ENCODE measurements at places on chromosomes 6 and 20.

DNA sequence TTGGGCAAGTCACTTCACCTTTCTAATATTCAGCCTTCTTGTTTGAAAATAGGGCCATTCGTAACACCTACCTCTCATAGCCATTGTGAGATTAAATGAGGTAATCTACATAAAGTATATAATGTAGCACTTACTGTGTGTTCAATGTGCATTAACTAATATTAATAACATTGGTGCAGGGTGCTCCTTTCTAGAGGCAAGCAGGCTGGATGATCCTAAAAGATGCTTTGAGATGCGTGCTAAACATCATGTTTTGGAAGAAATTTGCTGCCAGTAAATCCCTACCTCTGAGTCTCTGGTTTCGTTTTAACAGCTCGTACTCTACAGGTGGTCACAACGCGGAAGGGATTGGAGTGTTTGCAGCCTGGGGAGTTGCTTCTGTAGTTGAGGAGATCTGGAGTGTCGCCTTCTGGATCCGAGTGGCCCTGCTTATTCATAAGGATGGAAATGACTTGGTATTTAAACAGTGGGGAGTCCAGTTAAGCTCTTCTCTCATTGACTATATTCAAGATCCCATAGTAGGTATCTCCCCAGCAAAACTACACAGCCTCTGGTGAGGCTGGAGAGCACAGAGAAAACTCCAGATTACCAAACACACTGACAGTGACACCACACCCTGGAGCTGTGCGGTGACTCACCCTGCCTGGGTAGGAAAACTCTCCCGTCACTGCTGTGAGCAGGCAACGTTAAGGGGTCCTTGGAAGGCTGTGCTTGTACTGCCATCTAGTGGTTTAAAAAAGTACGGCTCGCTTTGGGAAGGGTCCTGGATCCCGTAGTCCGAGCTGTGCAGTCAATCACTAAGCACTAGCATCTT, 107.9 kb downstream of the MAP3K7 start:
- DNase-seq, result peak; percentile 71

DNA sequence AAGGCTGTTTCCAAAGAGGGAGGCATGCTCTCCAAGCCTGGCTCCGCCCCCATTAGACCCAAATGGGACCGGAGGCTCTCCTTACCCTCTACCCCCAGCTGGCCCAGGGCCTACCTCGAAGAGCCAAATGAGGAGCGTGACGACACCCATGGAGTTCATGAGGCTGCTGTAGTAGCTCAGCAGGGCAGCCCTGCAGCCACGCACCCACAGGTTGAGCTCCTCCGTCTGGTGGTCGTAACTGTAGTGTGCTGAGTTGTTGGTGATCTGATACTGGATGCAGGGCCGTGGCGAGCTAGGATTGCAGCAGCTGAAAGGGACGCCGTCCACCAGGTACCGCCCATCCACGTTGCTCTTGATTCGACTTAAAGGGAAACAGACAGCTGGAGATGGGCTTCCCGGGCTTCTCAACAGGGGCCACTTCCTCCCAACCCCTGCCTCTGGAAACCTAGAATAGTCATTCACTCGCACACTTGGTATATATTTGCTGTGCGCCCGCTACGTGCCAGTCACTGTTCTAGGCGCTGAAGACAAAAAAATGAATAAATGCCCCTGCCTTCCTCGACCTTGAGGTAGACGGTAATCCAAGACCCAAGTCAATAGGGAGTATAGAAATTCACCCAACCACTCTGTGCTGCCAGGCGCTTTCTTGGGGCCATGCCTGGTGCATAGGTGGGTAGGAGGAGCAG, 18.0 kb downstream of the PRPH2 start:
- no peak for DNase-seq

DNA sequence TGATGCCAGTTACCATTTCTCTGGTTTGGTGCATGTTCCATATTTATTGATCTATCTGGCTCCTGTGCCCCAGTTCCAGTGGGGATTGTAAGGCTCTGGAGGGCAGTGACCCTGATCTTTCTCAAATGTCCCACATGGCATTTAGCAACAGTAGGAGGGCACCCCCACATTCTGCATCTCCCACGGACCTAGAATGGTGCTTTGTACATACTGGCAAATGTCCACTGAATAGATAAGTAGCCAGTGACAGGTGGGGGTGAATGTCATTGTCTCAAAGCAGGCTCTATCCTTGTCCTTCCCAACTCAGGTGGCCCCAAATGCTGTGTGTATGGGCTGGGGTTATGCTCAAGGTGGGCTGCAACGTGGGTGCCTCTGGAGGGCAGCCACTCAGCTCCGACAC, 84.2 kb downstream of the TMEM242 start:
- DNase-seq, result no peak

GRCh38 chr20:62780696-62781095, 15.6 kb upstream of the MRGBP start:
- DNase-seq, result no peak

DNA sequence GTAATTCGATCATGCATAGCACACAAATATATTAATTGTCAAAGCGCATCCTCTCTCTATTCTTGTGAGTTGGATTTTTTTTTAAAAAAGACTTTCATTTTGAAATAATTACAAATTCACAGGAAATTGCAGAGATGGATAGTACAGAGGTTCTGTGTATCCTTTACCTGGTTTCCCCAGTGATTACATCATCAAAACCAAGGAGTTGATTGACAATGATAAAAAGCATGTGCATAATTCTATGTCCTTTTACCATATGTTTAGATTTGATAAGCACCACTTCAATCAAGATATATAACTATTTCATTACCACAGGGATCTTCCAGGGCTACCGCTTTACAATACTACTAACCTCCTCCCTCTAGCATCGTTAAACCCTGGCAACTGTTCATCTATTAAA, 40.2 kb downstream of the CCN2 start:
- DNase-seq, result no peak

DNA sequence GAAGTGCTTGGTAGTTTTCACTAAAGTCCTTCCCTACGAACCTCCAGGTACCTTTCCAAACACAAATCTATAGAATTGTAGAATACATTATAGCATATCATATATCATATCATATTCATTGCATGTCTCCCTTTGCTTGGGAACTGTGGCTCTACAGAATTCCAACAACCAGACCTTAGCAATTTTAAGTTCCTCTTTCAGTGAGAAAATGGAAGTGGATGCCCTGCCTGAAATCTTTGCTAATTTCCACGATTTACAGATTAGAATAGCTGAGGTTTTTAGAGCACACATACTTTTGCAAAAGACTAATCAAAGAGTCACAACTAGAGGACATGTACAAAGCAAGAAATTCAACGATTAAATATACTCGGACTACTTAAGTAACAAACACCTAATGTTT, 78.6 kb downstream of the TNFRSF21 start:
- DNase-seq, result no peak

- DNase-seq, result no peak
These were observed 4.3 kb upstream of the RPP21 start for GRCh38 chr6:30340589-30341054.

- no peak for DNase-seq
These were observed 1.4 kb downstream of the STAU1 start for GRCh38 chr20:49186535-49187329.

- no peak for DNase-seq
These were observed 142.9 kb downstream of the BMP7 start for GRCh38 chr20:57123504-57123903.

DNA sequence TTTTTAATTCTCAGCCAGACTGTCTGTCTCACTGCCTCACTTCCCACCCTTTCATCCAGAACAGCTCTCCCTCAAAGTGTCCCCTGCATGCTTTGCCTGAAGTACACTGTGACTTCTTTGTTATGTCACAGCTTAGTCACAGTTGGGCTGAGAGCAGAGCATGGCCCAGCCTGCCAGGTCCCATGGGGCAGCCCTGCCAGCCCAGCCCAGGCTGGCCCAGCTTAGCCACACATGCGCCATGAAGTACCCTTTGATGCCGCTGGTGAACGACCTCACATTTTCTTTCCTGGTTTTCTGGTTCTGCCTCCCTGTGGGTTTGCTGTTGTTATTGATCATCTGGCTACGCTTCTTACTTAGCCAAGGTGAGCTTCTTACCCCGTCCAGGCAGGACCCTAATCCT, at the start of gene ADIG:
Gene ADIG (plus strand): TSS at position 185 of the 400 bp plus-strand sequence. CDS start 54 bp downstream, at position 239.
- no peak for DNase-seq

DNA sequence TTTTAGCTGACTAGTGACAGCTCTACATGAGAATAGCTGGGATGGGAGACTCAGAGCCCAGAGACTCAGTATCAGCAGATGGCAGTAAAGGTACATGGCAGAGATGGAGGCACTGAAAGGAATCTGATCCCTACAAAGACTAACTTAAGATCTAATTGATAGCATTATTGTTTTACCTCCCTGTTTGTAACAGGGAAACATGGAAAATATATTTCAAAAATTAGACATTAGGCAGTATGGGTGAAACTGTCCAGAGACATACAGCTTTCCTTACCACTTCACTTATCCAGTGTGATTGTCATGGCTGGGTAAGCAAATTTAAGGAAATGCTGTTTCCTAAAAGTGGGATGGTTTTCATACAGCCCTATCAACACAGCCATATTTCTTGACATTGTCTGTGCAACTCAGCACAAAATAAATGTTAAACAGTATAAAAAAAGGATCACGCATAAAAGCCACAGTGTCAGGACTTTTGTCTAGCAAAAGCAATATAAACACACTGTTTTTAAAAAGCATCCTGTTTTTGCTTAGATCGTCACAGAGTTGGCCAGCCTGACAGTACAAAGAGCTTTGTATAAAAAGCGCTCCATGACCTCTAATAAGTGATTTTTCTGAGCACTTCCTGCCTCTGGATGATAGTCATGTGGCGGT, 376.9 kb downstream of the PHF3 start:
- no peak for DNase-seq

DNA sequence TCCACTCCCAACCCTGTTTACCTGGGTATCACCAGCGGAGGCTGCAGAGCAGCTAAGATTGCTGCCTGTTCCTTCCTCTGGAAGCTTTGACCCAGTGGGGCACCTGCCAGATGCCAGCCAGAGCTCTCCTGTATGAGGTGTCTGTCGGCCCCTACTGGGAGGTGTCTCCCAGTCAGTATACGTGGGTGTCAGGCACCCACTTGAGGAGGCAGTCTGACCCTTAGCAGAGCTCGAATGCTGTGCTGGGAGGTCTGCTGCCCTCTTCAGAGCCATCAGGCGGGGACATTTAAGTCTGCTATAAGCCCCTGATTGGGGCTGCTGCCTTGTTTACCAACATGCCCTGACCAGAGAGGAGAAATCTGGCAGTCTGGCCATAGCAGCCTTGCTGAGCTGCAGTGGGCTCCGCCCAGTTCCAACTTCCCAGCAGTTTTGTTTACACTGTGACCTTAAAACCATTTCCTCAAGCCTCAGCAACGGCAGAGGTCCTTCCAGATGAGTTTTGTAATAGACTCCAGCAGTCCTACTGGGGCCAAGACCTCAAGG, 2.8 kb downstream of the RAET1E start:
- no peak for DNase-seq

DNA sequence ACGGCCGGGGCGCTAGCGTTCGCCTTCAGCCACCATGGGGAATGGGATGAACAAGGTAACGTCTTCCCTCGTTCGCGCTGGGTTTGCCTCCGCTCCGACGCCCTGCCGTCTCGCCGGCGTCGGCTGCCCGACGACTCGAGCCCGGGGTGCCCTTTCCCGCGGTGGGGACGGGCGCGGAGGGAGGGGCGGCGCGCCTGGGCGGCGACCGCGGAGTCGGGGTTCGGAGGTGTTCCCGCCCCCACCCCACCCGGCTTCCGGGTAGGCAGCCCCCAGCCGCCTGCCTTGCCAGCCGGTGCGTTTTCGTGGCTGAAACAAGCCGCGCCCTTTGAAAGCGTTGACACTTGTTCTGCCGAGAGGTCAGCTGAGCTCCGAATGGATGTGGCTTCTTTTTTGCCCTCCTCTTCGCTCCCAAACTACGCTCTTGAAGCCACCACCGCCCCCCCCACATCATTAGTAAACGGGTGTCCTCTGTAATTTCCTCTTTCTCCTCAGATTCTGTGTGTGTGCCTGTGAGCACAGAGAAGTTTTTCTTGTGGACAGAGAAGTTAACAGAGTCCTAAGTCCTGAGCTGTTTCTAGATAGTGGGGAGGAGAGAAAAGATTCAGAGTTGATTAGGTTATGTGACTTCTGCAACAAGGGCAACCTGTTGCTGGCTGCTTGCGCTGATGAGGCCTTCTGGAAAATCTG, 362 bp downstream of the DUSP22 start:
- DNase-seq, result no peak

DNA sequence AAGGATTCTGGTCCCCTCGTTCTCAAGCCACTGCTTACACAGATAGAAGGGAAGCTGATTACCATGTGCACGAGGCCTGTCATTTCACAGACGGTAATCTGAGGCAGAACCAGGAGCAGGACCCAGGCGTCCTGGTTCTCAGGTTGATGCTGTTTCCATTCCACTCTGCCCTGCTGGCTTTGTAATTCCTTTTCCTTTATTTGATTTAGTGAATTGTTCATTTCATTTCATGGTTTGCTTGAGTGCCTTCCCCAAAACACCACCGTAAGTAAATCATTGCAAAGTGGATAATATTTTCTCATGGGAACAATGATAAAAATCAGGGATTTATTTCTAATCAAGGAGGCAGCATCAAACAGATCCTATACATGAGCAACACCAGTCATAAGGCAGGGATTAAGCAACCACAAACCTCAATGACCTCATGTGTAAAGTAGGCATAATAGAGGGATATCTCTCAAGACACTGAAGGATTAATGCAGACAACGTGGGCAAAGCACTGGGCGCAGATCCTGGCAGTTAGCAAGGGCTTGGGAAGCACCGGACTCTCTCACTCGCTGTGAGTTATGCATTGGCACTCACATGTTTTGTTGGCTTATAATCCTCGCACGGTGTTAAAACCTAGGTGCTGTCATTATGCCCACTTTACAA, 229.5 kb upstream of the FOXQ1 start:
- no peak for DNase-seq

DNA sequence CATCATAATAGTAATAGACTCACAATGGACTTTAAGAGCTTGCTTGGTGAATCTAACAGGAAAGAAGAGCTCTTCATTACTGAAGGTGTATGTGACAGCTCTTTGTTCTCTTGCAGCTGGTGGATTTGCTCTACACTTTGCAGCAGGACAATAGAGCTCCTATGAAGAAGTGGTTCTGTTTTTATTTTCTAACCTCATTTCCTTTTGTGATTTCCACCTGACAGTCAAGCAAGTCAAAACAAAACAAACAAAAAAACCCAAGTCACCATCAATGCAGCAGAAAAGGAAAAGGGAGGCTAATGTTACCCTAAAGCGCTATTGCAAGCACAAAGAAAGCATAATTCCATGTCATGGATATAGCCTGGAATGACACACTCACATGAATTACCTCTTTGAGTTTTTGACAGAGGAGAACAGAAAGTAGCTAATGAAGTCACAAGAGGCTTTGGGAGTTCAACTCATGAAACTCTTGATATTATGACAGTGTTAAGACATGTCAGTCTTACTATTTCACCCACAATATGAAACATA, 1188.1 kb downstream of the EPHA7 start:
- DNase-seq, result peak; percentile 1

- DNase-seq, result no peak
These were observed 30.8 kb downstream of the DUSP22 start for GRCh38 chr6:322940-323729.

All from SHP77 treated with DMSO at 0.1 percent for 48 hours (cell line).